ENCODE measurements at places on chromosomes 3 and 15.

DNA sequence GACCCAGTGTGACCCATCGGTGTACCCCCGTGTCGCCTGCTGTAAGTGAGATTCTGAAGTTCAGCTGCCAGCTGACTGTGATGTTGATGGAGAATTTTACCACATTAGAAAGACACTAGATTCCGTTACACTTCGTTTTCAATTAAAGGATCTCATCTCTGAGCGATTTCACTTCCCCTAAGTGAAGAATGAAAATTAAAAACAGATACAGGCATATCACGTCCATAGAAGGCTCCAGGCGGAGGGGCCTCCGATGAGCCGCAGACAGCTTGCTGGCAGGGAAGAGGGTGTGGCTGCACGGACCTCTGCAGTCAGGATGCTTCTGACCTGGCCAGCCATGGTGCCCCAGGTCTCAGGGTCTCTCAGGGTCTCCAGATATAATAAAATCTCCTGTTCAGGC, 6.6 kb upstream of the CPN2 start:
- DNase-seq = no peak

GRCh38 chr3:64259636-64260035, 34.4 kb upstream of the PRICKLE2 start:
- DNase-seq = no peak

GRCh38 chr3:62373714-62374333, 474 bp upstream of the FEZF2 start:
- no peak for DNase-seq

GRCh38 chr3:141266797-141267555, 35.4 kb downstream of the PXYLP1 start:
- DNase-seq = no peak

DNA sequence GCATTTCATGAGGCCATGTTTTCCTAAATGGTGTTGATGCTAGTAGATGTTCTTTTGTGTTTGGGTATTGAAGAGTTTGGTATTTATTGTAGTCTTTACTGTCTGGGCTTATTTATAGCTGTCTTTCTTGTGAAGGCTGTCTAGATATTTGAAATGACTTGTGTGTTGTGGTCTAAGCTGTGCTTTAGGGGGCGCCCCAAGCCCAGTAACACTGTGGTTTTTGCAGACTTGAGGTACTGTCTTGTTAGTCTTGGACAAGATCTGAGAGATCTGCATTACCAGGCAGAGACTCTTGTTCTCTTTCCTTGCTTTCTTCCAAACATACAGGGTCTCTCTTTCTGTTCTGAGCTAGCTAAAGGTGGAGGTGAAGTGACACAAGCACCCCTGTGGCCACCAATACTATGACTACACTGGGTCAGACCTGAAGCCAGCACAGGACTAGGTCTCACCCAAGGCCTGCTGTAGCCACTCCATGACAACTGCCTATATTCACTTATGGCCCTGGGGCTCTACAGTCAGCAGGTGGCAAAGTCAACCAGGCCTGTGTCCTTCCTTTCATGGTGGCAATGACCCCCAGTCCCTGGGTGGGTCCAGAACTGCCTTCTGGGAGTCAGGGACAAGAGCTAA, 152.1 kb upstream of the TBC1D5 start:
- DNase-seq = no peak

DNA sequence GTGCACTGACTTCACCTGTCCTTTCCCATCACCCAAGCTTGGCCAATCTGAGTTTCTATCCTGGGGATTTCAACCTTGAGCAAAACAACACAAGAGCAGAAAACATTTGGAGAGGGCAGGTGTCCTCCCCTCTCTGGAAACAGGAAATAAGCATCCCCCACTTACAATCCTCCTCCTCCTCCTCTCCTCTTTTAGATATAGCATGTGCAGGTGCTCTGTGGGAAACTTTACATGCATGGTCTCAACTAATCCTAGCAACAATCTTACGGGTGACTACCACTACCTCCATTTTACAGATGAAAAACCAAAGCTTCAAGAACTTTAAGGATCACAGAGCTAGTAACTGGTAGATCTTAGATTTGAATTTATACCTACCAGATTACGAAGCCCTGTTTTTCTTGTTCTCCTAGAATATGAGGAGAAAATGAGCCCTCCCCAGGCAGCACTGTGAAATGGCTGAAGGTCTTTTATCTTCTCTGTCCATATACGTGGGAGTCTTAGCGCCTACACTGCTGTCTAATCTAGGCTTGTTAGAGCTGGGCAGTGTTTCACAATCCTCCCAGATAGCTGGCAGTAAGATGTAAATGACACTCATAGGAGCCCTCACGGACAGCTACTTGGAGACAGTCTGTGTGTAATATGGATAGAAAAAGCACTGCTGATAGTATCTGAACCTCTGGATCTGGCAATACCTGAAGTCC, 301.2 kb upstream of the PROK2 start:
- DNase-seq = no peak

DNA sequence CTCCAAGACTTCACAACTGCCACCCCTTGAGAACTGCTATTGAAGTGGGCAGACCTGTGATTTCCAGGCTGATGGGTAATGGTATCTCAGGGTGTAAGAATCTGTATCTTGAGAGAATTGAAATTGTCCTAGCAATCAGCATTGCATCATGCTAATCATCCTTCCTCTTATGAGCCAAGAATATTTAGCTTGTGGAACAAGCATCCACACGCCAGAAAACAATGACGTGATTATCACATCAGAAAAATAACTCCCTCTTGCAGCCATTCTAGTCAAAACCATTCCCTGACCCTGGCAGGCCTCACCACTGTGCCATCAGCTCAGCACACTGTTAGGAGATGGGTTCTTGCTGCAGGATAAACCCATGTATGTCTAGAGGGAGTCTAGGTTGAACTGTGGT, 6.7 kb downstream of the BCL2L10 start:
- DNase-seq = no peak

Measured in hepatic stellate cell (primary cell).